Nucleus accumbens (tissue), 56 donors: ENCODE measurements at places on chromosomes 2 and 18.

DNA sequence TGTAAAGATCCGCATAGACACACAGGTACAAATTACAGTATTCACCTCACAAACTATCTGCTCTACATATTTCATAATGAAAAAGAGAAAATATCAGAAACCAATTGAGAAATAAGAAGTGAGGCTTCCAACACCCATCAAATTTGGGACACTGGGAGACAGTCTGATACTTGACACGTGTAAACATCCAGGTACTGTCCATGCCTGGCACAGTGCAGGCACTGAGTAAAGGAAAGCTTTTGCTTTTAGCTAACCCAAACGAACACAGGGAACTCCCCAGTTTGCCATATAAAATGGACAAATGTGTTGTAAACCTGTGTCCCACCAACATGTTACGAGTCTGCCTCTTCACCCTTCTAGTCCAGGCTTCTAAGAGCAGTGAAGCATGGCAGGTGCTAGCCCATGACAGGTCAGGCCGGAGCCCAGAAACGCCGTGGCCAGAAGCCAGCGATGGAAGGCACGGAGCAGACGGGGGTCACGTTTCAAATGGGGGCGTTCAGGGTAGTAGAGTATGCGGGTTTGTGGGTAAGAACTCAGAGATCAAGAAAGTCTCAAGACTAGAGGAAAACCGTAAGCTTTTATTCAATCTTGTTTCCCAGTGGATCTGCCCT, 27.0 kb downstream of the CDH2 start:
- no peak for DNase-seq

DNA sequence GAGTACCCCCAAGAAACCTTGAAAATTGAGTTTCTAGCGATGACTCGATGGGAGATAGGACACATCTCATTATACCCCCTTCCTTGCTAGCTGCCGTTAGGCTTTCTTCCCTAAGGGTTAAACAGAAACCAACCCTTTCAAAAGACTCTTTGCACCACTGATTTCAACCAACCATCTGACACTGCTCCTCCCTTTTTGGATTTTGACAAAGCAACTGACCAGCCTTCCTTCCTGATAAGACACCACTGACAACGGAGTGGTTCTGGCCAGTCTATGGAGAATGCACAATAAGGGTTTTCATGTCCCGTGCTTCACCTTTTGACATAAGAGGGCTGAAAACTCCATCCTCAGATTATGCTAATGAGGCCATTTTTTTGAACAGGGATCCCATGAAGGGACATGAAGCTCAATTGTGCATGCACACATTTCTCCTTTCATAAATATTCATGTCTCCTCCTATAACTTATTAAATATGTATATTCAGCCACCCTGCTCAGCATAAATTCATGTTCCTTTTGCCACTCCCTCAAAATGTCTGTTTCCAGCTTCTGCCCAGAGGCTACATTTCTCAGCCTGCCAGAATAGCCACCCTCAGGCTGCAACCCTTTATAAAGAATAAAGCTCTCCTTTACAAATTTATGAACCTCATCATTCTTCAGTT, 52.8 kb upstream of the SLC35F5 start:
- no peak for DNase-seq

DNA sequence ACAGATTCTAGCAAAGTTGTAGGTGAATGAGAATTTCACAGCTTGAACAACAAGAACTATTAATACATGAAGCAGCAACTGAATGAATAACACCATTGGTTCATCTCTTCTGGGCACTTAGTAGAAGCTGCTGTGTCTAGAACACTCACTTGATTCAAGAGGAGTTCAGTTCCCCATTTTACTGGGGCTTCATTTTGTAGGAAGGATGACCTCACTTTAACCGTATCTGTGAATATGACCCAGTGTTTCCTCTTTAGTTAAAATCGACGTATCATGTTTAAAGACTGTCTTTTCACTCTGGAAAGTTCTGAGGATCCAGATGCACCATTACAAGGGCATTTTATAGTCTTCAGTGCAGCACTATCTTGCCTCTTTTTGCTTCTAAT, 47.8 kb downstream of the LRRTM1 start:
- no peak for DNase-seq

DNA sequence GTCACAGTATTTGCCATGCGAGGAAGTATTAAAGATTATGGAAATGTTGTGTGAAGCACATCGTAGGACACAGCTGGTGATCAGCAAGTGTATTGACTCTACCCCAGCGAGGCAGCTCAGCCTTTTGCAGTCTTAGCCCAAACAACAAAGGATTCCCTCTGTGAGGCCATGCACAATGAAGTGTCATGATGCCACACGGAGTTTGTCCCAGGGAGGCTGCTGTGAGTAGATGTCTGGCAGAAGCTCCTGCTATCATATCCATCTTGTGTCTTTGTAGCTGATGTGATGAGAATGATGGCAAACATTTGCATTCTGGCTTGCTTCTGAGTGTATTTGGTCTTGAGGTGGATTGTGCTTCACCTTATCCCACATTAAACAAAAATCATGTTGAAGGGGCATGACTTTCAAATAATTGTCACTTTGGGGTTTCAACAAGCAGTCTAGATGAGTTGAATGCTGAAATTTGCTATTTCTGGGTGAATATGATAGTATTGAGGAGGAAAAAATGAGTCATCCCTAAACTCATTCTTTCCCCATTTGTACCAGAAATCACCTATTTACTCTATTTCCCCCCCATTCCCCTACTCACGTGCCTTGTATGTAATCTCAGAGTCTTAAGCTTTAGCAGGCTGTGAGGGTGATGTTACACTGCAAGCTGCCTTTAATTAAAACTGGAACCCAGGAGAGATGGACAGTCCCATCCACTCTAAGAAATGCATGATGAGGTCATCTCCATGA, 273.5 kb downstream of the RNF144A start:
- DNase-seq, result no peak

- DNase-seq, result no peak
Observed at GRCh38 chr2:180196419-180196977, 189.4 kb upstream of the CWC22 start.

GRCh38 chr2:234290671-234291070, 206.2 kb downstream of the ARL4C start:
- DNase-seq, result no peak

DNA sequence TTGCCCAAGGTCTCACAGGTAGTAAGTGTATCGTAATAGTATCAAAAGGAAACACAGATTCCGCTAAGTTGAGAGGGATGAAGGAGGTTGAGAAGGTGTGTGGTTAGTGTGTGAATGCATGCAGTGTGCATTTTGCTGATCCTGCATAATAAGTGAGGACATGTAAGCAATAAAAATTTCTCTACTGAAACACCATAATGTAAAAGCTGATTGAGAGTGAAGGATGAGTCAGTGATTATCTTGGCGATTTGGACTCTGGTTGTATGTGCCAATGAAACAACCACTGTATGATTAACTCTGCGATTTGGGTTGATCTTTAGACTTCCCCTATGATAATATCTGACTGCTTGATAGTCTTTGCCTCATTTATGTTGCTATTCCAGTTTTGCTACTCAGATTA, 16.7 kb upstream of the ADGRF3 start:
- no peak for DNase-seq

DNA sequence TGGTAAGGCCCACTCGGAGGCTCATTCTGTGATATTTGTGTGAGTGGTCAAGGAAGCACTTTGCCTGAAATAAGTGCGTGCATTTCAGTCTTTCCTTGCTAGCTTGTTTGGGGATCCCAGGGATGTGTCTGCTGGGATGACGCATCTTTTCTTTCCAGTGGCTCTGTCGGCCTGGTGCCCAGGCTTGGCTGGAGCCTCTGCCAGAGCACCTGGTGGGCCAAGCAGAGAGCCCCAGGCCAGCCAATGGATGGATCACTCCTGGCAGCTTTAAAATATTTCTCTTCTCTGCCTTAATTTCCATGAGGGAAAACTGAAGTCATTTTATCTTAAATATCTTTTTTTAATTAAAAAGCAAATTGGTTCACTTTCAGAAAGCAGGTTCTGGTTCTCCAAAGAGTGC, 501.8 kb upstream of the HS6ST1 start:
- no peak for DNase-seq

DNA sequence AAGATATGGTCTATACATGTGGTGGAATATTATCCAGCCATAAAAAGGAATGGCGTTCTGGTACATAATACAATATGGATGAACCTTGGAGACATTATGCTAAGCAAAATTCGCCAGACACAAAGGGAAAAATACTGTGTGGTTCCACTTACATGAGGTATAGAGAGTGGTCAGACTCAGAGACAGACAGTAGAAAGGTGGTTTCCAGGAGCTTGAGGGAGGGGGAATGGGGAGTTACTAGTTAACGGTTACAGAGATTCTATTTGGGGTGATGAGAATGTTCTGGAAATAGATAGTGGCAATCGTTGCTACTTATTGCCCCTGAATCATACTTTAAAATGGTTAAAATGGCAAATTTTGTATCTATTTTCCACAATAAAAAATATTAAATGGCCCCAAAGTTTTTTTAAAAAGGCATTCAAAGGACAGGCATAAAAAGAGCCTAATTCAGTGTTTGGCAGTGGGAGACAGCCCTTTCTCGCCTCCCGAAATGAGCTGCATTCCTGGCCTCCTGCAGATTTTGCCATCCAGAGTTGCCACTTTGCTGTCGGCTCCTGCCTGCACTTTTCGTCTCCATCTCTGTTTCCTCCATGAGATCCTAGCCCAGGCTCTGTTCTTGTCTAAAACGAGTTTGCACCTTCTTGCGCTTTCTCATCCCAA, 13.5 kb downstream of the TNFRSF11A start:
- no peak for DNase-seq

- no peak for DNase-seq
Observed at GRCh38 chr2:61710711-61711110, 143.1 kb downstream of the FAM161A start.

DNA sequence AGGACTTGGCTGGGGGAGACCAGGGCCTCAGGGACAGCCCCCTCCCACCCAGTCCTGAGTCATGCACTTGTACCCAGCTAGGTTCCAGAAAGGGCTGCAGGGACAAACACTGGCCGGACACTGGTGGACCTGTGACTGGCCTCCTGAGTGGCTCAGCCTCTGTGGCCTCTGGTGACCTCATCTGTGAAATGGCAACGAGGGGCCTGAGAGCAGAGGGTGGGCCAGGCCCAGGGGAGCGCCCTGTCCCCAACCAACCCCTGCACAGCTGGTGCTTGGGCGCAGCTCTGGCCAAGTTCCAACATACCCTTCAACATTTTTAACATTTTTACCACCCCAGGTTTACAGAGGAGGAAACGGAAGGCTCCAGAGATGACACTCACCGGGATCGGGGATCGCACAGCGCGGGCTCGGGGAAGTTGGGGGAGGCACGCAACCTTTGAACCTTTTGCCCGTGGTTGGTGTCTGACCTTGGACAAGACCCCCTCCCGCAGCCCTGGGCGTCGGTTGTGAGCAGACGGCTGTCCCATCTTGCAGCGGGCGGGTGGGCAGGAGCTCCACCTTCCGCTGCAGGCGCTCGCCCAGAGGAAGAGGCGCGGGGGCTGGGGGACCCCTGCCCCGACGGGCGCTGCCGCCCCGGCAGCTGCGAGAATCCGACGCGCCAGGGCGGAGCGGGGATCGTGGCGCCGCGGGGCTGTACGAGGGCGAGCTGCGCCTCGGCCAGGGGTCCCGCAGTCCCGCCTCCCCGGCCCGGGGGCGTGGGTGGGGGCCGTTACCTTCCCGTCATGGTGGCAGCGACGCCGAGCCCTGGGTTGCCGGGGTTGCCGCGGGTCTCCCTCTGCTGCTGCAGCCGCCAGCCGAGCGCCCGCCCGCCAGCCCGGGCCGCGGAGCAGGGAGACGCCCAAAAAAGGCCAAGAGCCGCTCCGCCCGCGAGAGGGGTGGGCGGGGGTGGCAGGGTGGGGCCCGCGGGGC, 805 bp downstream of the LIMS2 start:
- DNase-seq, result no peak

DNA sequence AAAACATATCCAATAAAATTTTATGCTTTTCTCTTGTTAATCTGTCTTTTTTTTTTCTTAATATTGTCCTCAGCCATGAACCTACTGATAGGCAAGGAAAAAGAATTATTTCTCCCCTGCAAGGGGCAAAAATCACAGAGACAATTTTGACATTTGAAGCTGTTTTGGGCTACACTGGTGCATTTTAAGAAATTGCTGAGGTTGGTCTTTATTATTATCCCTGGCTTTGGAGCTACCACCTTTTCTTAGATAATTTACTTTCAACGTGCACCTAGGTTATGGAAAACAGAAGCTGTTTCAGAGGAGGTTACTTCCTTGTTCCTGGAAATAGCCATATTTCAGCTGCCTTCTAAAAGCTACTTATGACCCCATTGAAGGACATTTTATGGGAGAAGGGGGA, 195.5 kb upstream of the KYNU start:
- DNase-seq, result no peak

DNA sequence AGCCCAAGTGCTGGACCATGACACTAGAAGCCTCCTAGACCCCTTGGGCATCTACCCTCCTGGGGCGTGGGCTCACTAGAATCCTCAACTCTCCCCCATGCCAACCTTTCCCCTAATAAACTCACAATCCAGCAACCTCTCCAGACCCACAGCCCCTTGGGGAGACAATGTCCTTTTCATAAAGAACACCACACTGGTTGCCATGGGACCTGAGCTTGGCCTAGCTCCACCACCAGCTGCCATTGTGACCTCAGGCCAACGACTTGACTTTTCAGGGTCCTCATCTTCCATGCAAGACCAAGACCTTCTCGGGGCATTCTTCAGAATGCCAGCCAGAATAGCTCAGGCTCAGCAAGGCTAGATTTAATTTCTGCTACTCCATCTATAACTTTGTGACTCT, 128.1 kb upstream of the NPAS2 start:
- DNase-seq, result no peak

DNA sequence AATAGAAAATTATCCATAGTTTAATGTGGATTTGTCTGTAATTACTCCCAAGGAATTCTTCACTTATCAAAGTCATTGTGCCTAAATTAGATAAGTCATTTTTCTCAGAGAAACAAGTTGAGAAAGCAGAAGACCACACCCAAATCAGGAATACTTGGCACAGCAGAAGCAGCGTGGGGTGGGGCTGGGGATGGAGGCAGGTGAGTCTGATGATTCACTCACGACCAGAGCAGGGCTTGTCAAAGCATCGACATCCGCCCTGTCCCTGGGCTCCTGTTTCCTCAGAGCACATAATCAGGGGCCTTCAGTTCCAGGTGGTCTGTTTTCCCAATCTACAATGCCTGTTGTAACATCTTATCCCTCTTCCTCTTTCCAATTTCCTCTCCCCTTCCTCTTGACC, 31.5 kb upstream of the COLEC12 start:
- DNase-seq, result no peak

DNA sequence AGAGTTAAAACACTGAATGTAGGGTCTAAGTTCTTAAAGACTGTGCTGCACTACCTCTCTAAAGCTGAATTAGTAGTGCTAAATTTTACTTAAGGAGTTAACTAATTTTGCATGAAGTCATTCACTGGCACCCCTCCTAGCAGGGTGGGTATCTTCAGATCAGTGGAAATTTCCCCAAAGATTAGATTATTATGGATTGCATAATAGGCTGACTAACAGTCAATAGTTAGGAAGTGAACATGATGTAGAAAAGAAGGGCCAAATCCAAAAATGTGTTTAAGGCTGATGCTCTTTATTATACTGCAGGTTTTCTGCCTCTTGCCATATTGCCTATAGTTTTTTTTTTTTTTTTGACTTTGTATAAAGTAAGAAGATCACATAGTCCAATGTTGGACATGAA, 5.2 kb downstream of the ZNF638 start:
- no peak for DNase-seq

DNA sequence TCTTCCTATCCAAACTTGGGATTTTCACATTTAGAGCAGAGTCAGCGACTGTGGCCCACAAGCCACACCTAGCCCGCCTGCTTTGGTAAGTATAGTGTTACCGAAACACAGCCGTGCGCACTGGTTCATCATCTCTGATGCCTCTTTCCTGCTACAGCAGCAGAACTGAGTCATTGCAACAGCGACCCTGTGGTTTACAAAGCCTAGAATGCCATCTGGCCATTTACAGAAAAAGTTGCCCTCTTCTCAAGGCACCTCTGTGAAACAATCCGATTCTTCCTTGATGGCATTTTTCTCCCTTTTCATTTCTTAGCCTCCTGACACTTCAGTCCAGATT, 10.7 kb upstream of the IAH1 start:
- no peak for DNase-seq
